ENCODE measurements at places on chromosomes 7 and 10.

GRCh38 chr7:122166740-122167139, 22.7 kb upstream of the AASS start:
- DNase-seq = no peak

DNA sequence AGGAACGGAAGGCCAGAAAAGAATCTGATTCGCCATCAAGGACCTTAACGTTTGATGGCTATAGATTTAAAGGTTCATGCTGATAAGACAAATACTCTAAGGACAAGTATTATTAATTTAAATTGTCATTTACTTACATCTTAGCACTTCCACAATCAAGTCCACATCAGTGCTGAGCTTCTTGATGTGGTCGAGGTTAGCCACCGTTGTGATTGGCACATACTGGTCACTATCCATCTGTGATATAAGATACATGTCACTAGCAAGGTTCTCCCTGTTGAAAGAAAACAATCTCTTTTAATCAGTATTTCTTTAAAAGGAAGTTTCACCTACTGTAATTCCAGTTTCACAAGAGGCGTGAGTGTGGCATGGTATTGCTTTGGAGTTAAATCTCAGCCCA, 88.7 kb downstream of the LARP4B start:
- no peak for DNase-seq

DNA sequence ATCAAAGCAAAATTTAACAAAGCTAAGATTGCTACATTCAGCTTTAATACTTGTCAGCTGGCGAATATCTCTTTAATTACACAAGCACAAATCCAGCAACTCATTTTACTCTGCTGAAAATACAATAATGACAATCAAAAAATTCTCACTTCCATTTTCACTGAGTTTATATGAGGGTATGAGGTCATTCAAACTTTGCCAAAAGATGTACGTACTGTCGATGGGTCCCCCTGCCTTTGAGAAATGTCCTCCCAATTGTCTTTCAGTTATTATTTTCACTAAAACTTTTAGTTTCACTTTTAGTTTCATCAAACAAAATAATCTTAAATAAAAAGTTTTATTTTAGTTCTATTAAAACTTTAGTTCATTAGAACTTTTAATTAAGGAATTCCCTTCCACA, 159.5 kb upstream of the WDR11 start:
- no peak for DNase-seq

DNA sequence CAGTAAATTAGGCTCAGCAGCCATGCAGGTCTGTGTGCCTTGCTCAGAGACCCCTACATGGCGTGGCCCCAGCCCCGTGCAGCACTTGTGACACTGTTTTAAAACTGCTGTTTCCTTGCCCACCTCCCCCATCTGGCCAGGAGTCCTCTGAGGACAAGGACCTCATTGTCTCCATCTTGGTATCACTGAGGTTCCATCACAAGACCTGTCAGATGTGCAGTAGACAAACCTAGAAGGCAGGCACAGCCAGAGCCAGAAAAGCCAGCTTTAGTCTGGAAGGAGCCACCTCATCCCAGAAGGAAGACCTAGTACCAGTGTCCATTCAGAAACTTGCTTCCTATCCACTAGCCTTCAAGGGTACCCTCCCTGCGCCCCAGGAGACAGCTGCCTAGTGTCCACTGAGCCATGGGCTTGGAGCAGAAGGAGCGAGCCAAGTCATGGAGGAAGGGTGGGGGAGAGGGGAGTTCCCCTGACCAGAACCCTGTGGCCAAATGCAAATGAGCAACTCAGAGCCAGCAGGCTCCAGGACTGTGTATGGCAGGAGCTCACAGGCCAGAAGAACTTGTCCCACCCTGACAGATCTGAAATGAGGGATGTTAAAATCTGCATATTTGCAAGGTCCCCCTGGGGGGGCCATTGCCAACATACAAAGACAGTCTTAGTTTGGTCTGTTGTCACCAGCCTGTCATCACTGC, 176.1 kb downstream of the SH3PXD2A start:
- no peak for DNase-seq

DNA sequence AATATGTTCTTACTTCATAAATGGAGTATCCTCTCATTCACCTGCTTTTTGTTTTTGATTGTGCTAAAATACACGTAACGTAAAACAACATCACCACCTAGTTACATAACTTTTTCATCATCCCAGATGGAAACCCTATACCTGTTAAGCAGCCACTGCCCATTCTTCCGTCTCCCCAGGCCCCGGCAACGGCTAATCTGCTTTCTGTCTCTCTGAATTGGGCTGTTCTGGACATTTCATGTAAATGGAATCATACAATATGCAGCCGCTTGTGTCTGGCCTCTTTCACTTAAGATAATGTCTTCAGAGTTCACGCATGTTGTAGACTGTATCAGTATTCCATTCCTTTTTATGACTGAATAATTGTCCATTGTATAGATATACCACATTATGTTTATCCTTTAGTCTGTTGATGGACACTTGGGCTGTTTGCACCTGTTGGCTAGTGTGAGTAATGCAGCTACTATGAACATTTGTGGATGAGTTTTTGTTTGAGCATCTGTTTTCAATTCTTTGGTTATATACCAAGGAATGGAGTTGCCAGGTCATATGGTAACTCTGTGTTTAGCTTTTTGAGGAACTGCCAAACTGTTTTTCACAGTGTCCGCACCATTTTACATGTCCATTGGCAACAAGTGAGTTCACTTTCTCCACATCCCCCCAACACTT, 14.1 kb upstream of the SUN1 start:
- DNase-seq = no peak
